NCI-H82 (cell line): ENCODE measurements at places on chromosomes 7 and 10.

GRCh38 chr7:17166824-17167379, 131.6 kb upstream of the AHR start:
- no peak for DNase-seq

GRCh38 chr7:148580446-148580845, 10.1 kb upstream of the C7orf33 start:
- DNase-seq, result no peak

- no peak for DNase-seq
Measured at GRCh38 chr7:45624392-45624760, 50.2 kb downstream of the ADCY1 start.

- no peak for DNase-seq
Measured at GRCh38 chr7:131607291-131608115, 51.1 kb upstream of the PODXL start.
